Adipocyte (in vitro differentiated cells): ENCODE measurements at places on chromosomes 2 and 18.
A peak's percentile ranks its signal among the peaks of the same experiment; 100 is the strongest.

- DNase-seq: no peak
These were observed 63.9 kb upstream of the PAX8 start for GRCh38 chr2:113342650-113343049.

GRCh38 chr2:158024288-158024898 lies 77.3 kb upstream of the UPP2 start:
- peak; percentile 80 for DNase-seq

- peak; percentile 71 for DNase-seq
These were observed 266.6 kb downstream of the CYP26B1 start for GRCh38 chr2:71880846-71881610.

DNA sequence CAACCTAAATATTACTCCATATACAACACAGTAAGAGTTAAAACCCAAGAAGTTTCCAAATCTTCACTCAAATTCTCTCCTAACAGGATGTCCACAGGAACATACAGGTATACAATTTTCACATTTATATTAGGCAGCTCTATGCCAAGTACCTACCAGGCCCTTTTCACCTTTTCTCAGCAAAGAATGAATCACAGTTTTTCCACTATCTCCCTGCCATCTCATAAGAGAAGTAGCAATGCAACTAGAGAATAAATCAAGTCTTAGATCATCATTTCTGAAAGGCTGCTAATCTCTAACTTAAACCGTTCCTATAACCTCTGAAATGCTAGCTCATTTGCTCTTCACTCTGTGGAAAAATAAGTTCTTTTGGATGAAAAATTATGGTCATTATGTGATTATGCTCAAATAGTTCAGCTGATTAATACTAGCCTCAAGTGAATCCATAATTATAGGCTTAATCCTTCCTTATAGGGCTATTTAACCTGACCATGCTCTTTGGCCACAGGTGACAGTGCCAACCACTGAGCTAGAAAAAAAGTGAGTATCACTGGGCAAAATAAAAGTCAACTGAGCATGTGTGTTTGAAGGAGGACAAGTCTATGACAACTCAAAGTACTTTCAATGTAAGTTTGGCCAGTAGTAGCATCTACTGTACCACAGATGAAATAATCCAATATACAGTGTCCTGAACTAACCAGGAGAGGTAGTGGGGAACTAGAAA lies 79.7 kb downstream of the COBLL1 start:
- DNase-seq: no peak

DNA sequence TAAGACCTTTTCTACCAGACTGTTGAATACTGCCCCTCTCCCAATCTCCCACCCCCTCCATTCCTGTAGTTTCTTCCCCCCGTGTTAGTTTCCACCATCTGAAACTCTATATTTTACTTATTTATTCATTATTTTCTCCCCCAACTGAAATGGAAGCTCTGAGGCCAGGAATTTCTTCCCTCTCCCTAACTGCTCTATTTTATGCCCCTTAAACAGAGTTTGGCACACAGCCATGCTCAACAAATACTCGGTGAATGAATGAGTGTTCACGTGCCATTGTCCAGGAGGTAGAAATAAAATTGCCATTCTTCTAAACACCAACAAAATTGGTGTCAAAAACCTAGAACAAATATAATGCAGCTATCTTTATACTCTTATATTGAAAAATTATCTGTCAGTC lies 5.6 kb downstream of the ITGB1BP1 start:
- no peak for DNase-seq

- no peak for DNase-seq
These were observed 151.9 kb upstream of the MYCN start for GRCh38 chr2:15788455-15788829.

GRCh38 chr2:71947809-71948208 lies 199.9 kb downstream of the CYP26B1 start:
- DNase-seq: no peak
